ENCODE measurements at places on chromosomes 5 and 9. TPM values are rescaled to one million over a fixed set of nuclear protein-coding genes. Genes with fewer than 3 reads are reported as not detected.

The RIC1 gene
- 28.8 TPM for total RNA-seq

The SMIM33 gene
- not detected for total RNA-seq

The FUT7 gene
- total RNA-seq: not detected

The CDH6 gene
- total RNA-seq: 7.4 TPM

- no peak for DNase-seq
Observed at GRCh38 chr5:41143131-41143901, 70.0 kb downstream of the C6 start.

GRCh38 chr5:169569513-169569912 is 14.1 kb upstream of the SPDL1 start:
- no peak for DNase-seq

GRCh38 chr5:178213003-178213461 is 8.7 kb downstream of the HNRNPAB start:
- DNase-seq: no peak

DNA sequence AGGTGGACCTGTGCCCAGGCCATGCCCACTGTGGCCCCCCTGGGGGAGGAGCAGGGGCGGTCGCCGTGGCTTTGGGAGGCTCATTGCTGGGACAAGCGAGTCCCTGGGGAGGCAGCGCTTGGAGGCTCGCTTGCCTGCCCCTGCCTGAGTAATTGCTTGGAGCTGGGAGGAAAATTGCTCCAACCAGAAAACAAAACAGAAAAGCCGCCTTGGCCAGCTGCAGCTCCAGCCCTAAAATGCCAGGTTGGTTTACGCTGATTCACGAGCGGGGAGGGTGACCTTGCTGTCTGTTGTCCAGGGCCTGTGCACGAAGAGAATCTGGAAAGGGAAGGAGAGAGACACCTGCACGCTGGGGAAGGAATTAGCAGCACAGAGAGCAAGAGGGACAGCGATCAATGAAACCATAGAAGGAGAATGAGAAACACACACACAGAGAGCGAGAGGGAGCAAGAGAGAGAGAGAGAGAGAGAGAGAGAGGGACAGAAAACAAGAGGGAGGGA is 25.3 kb downstream of the NTNG2 start:
- no peak for DNase-seq

GRCh38 chr5:82922086-82922734 is 155.0 kb downstream of the TMEM167A start:
- DNase-seq: no peak

DNA sequence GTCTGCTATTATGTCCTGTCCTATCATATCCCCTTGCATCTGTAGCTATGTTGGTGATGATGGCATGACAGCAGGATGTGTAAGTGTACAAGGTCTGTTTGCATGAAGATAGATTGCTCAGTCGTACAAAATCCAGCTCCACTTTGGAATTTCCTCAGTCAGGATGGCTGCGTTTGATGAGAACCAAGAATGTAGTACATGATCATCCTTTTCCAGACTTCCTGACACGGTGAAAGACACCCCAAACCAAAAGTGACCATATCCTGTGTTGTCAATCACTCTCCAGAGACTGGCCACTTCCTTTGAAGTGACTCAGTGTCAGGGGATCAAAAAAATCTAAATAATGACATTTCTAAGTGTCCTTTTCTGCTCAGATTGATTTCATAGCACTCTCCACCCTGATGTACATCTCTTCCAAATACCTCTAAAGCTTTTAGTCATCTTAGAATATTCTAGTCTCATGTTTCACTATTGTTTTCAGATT is 213.4 kb downstream of the PLK2 start:
- no peak for DNase-seq

GRCh38 chr9:71202931-71203330 is 81.5 kb upstream of the TRPM3 start:
- DNase-seq: peak; percentile 1

GRCh38 chr9:567128-567746 is 274.3 kb upstream of the DMRT1 start:
- DNase-seq: no peak

DNA sequence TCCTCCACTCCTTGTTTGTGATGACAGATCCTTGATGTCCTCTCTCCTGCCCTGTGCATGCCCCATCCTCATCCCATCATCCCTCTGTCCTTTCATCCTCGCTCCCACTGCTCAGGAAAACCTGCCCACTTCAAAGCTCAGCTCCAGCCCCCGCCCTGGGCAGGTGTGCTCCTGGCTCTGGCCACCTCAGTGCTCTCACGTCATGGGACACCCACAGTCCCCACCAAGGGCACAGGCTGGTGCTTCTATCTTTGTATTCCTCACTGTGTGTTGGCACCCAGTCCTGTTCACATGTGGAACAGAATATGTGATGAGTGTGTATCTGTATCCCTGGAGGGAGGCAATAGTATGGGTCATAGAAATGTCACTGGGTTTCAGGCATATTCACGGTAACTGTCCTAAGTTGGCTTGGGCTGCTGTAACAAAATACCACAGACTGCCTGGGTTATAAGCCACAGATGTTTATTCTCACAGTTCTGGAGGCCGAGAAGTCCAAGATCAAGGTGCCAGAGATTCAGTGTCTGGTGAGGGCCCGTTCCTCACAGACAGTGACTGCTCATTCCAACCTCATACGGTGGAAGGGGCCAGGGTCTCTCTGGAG is 13.5 kb downstream of the GFPT2 start:
- peak; percentile 20 for DNase-seq

DNA sequence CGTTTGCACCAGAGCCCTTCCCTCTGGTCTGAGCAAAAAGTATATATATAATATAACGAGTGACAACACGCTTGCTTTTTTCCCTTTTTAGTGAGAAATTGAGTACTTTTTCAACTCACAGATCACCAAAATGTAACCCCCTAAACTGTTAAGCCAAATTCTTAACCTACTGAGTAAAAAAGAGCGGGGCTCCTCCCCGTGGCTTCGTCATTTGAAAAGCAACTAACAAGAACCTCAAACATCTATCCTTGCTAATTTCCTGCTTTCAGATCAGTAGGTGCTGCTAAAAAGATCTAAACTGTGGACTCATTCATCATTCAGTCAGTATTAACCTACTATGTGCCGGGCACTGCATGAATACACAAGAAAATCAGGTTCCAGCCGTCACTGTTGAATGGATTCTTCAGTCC is 1.0 kb upstream of the PTBP3 start:
- peak; percentile 50 for DNase-seq

DNA sequence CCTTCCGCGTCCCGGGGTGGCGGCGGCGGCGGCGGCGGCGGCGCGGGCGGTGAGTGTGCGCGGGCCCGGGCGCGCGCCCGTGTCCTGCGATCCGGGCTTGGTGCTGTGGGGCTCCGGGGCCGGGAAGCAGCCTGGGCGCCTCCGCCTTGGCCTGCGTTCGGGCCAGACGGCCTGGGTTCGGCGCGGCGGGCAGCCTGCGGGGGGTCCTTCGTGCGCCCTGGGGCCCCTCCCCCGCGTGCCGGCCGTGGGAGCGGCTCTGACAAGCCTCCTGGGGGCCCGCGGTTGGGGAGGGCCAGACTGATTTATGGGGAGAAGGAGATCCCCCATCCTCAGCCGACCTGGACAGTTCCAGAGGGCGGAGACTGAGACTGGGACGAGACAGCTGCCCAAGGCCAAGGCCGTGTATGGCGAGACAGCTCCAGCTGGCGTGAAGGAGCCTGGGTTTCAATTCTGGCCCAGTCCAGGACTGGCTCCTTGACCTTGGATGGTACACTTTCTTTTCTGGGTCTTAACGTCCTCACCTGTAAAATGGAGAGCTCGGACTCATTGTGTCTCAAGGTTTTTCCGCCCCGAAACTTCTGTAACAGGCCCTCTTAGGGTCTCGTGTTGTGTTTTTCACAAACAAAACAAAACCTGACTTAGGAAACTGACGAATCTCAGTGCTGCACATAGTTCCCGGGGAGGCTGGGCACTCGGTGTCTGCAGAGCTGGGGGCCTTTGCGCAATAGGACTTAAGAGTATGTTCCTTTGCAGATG is 603 bp downstream of the TMEM268 start:
- peak; percentile 61 for DNase-seq

GRCh38 chr5:129410488-129410887 is 49.6 kb upstream of the ADAMTS19 start:
- DNase-seq: no peak
